ENCODE measurements at places on chromosomes 3 and 15. TPM values are rescaled to one million over a fixed set of nuclear protein-coding genes. Genes with fewer than 3 reads are reported as not detected.

The ATP13A5 gene
- not detected for polyA plus RNA-seq

The MYLK gene
- 221 TPM for polyA plus RNA-seq

The TMEM212 gene
- not detected for polyA plus RNA-seq

The GOLGA6L7 gene
- polyA plus RNA-seq: 1.1 TPM

The KIF15 gene
- 24.2 TPM for polyA plus RNA-seq

The CELSR3 gene
- polyA plus RNA-seq: 0.67 TPM

The RHOV gene
- polyA plus RNA-seq: 1.8 TPM

The CNOT10 gene
- polyA plus RNA-seq: 52.0 TPM

The GP9 gene
- 1.8 TPM for polyA plus RNA-seq

The CLDN11 gene
- polyA plus RNA-seq: 210 TPM

The SIAH2 gene
- polyA plus RNA-seq: 18.6 TPM

The KNL1 gene
- polyA plus RNA-seq: 21.4 TPM

The PIGB gene
- polyA plus RNA-seq: 19.0 TPM

The PLA2G4B gene
- 5.4 TPM for polyA plus RNA-seq

The STAB1 gene
- polyA plus RNA-seq: 31.2 TPM

The THAP10 gene
- 7.0 TPM for polyA plus RNA-seq

The FSIP1 gene
- polyA plus RNA-seq: 2.1 TPM

The COL6A5 gene
- 0.05 TPM for polyA plus RNA-seq

The LRRC49 gene
- polyA plus RNA-seq: 18.4 TPM

The IL17RE gene
- polyA plus RNA-seq: 20.3 TPM

The HTD2 gene
- 10.5 TPM for polyA plus RNA-seq
